Lung microvascular endothelial cell (primary cell): ENCODE measurements at places on chromosomes 1 and 21. TPM values are rescaled to one million over a fixed set of nuclear protein-coding genes. Genes with fewer than 3 reads are reported as not detected.
A peak's percentile ranks its signal among the peaks of the same experiment; 100 is the strongest.

DNA sequence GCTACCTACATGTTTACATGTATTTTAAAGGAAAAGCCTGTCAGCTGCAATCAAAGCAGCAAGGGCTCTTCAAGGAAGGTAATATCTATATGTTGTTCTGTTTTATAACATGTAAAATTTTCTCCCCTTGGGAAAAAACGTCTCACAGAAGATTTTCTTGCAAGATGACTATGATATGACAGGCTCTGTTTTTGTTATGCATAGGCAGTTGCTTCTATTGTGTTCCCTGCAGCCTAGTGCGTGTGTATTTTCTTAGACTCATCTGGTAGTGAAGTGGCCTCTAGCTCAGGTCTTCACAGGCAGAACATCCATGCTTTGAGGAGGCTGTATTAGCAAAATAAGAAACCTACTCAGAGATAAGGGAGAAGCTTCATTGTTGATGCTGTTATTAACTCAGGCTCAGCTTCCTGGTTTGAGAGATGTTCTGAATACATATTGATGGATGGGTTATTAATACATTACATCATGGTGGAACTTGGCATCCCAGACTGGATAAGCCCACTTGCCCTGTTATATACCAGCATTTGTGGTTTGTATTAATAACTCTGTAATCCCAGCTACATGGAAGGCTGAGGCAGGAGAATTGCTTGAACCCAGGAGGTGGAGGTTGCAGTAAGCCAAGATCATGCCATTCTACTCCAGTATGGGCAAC, 35.8 kb downstream of the LAMC1 start:
- peak; percentile 69 for DNase-seq

DNA sequence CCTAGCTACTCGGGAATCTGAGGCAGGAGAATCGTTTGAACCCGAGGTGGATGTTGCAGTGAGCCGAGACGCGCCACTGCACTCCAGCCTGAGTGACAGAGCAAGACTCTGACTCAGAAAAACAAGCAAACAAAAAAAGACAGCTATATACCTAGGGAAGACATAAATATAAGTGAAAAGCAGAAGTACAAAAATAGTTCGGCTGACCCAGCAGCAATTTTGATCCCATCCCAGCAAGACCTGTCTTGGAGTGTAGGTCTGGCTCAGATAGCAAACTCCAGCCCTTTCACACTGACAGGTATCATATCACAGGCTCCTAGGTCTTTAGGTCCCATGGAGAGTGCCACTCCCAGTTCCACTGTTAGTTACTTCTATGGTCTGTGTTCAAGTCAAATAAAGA, 14.6 kb downstream of the MTX1 start:
- DNase-seq, result no peak

GRCh38 chr21:33403786-33404585, 773 bp downstream of the IFNGR2 start:
- DNase-seq, result peak; percentile 52

- DNase-seq, result no peak
Observed at GRCh38 chr1:213934649-213935048, 53.1 kb upstream of the PROX1 start.

DNA sequence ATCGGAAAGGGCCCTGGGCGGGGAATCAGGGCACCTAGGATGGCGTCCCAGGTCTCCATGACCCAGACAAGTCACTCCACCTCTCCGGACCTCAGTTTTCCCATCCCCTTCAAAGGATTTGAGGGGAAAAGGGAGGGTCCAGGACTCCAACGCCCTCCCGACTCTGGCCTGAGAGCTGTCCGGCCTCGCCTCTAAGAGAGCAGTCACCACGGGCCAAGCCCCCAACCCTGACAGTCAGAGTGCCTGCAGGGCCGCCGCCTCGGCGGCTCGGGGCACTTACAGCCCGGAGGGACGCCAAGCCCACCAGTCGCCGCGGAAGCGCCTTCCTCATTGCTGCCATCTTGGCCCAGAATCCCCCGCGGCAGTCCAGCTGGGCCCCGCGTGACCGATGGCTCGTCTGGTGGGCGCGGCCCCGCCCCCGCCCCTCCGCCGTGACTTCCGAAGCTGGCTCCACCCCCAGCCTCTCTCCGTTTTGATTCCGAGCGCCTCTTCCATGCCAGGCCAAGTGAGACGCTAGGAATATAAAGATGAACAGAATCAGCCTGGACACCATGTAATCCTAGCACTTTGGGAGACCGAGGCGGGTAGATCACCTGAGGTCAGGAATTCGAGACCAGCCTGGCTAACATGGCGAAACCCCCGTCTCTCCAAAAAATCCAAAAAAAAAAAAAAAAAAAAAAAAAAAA, at the start of gene HMGCL:
HMGCL (minus strand) TSS at position 354 of the 686 bp plus-strand sequence; CDS start at position 340, 14 bp downstream.
- DNase-seq, result peak; percentile 94

- no peak for DNase-seq
Observed at GRCh38 chr1:56788102-56788501, 31.1 kb downstream of the FYB2 start.

- DNase-seq, result no peak
Observed at GRCh38 chr1:2202843-2203601, 8.4 kb upstream of the FAAP20 start.

DNA sequence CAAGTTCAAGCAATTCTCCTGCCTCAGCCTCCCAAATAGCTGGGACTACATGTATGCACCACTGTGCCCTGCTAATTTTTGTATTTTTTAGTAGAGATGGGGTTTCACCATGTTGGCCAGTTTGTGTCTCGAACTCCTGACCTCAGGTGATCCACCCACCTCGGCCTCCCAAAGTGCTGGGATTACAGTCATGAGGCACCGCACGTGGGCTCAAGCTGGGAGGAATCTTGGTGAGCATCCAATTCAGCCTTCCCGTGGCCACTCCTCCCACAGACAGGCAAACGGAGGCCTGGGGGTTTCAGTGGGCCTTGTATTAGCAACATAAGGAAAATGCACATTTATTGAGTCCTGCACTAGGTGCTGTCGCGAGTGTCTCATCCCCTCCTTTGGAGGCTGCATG, 24.5 kb upstream of the VWA5B1 start:
- DNase-seq, result no peak

DNA sequence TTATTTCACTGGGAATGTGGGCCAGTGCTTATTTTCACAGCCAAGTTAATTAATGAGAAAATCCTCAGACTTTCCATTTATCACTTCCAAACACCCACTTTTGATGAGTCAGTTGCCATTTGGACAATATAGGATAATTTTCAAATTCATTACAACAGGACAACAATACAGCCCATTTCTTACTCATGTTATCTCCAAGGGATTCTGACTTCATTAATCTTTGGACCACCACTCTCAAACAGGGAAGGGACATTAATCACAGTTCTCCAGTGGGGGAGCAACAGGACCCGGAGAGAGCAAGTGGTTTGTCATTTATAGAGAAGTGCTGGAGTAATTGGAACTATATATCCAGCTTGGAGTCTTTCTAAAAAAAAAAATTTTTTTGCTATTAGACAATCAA, 38.7 kb downstream of the JUN start:
- no peak for DNase-seq

- no peak for DNase-seq
Observed at GRCh38 chr1:205547936-205548827, 43.7 kb downstream of the CDK18 start.

DNA sequence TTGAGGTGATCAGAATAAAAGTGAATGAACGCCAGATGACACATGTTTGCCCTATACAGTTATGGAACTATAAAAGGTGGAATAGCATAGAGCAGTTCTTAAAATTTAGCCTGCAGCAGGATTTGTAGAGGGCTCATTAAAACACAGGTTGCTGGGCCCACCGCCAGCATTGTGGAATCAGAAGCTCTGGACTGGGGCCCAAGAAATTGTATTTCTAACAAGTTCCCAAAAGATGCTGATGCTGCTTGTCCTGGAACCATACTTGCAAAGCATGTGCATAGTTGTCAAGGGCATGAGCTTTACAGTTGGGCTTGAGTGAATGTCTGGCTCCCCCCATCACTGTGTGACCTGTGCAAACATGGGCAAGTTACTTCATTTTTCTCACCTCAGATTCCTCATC, 37.5 kb upstream of the LRRC53 start:
- no peak for DNase-seq

DNA sequence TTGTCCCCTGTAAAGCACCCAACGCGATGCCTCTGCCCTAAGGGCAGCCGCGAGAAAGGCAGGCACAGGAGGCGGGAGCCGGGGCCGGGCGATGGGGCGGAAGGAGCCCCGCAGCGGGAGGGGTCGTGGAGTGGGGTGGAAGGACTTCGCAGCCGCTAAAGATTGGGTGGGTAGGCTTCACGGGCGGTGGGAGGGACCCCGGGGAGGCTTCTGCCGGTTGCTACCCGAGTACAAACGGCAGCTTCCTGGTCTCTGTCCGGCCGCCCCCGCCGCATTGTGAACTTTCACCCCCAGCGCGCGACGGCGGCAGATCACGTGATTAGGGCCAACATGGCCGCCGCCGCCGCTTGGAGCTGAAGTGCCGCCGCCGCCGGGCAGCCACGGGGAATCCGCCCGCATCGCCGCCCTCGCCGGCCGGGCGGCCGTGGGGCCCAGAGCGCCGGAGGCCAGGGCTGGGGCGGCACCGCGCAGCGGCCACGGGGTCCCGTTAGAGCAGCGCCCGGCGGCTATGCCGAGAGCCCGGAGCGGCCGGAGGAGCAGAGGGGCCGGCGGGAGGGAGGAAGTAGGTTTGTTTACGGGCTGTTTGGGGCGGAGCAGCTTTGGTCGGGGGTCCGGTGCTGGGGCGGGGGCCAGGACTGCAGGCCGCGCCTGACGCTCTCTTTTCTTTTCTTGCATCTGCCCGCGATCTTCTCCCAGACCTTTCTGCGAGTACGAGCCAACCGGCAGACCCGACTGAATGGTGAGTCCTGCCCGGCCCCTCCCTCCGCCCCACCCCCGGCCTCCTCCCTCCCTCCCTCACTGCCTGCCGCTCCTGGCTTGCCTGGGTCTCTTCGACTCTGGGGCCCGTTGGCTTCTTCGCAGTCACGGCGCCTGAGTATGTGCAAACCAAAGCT, 42.4 kb downstream of the TMEM53 start:
- peak; percentile 91 for DNase-seq

- DNase-seq, result no peak
Observed at GRCh38 chr1:17757426-17757825, 2.3 kb downstream of the ACTL8 start.

DNA sequence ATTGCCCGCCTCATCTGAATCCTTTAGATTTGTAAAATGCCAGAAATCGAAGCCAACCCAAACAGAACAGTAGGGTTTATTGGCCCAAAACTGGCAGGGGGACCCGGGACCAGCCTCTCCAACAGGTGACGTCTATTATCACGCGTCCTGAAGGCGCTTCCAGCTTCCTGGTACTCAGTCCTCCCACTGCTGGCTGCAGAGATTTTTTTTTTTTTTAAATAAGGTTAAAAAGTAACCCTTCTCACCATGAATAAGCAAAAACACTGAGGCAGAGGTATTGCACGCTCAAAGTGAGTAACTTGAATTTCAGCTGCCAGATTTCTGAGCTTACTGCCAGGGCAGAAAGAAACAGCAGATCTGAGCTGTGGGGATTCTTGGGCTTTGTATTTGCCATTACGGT, 54.4 kb upstream of the GCLM start:
- no peak for DNase-seq

DNA sequence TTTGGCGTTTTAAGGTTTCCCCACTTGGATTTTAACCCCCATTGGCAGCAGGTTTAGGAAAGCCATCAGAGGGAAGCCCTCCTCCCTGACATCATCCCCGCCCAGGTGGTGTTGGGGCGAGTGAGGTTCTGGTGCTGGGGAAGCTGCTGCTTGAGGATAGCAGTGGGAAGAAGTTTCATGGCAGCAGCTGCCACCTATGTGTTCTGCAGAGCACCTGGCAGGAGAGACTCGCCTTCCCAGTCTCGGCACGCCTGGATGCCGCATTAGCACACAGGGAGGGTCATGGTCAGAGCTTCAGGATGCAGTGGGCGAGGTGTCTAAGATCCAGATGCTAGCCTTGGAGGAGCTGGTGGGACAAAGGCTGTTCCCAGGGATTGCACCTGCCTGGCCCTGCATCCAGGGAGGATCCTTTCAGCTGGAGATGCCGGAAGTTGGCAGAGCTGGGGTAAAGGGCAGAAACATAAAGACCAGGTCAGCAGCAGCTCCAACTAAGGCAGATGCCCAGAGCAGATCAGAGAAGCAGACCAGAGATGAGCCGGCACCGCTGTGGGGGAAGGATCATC, 33.9 kb downstream of the ABCG1 start:
- DNase-seq, result no peak

DNA sequence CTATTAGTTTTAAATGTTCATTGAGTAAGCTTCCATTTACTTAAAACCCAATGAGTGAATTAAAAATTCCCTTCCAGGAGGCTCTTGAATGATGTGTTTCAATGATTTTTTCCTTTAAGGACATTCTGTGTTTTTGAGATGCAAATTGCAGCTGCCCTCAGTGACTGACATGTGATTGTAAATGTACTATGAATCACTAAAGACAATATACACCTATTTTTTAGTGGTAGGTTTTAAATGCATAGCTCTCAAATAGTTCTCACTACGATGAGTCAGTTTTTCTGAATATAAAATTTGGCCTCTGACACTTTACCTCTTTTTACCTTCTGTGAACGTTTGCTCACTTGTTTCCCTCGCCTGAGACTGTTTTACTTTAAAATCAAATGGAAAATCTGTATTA, 204.7 kb downstream of the BARHL2 start:
- DNase-seq, result no peak

DNA sequence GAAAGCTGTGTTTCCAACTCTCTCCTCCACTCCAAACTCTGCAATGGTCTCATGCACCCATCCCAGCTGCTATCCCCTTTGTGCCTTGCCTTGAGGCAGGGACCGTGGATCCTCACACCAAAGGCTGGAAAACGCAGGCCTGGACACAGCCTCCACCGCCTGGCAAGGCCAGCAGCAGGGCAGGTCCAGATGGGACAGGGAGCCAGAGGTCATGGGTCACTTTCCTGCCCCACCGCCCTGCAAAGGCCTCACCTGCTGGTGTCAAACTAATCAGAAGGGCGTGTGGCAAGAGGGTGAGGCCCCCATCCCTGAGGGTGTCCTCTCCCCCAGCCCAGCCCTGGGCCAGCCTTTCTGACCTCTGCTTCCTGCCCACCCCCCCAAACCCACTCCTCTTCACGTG, 106.3 kb downstream of the PAX7 start:
- DNase-seq, result no peak

GRCh38 chr1:25959611-25960010, 38.3 kb downstream of the PAFAH2 start:
- DNase-seq, result no peak

- no peak for DNase-seq
Observed at GRCh38 chr21:26194811-26195251, 24.3 kb upstream of the APP start.

GRCh38 chr21:14318578-14318977, 64.4 kb downstream of the HSPA13 start:
- DNase-seq, result no peak

The EXTL1 gene
- under 0.01 TPM in 2 replicates for total RNA-seq

The FMOD gene
- total RNA-seq, result 3.7 and 14.3 TPM in 2 replicates

The SIPA1L2 gene
- 3.0 and 7.2 TPM in 2 replicates for total RNA-seq

The TFAP2E gene
- under 0.01 TPM in 2 replicates for total RNA-seq

The LENEP gene
- 0.40 and 0.44 TPM in 2 replicates for total RNA-seq

The PDZK1IP1 gene
- total RNA-seq, result not detected in 2 replicates

The PTAFR gene
- total RNA-seq, result under 0.01 TPM in 2 replicates

The KRTAP13-2 gene
- total RNA-seq, result not detected in 2 replicates

The TLR5 gene
- total RNA-seq, result under 0.01 and 0.20 TPM in 2 replicates

The KRTAP12-2 gene
- not detected in 2 replicates for total RNA-seq

The FAM229A gene
- total RNA-seq, result 0.22 and 0.99 TPM in 2 replicates

The OR2L13 gene
- not detected in 2 replicates for total RNA-seq

The ANKRD34A gene
- total RNA-seq, result under 0.01 TPM in 1 of 2 replicates, not detected in the other
